GM23248 (cell line): ENCODE measurements at places on chromosomes 6 and 20. TPM values are rescaled to one million over a fixed set of nuclear protein-coding genes. Genes with fewer than 3 reads are reported as not detected.

DNA sequence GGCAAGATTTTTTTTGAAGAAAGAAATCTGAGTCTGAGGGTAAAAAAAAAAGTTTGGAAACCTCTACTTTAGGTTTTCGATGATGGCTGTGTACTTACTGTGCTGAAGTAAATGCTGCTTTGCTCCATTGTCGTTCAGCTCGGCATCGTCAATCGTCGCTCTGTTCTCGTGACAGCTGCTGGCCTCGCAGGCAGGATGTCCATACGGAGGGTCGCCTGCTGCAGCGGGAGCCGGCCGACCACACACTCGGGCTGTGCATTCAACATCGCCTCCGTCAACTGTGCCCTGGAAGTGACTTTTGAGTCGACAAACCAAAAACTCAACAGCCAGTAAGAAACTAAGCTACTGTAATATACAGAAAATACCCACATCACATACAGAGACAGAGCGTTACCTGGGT, 53.1 kb upstream of the SMOC2 start:
- no peak for DNase-seq
- H3K36me3 ChIP-seq: no peaks in the 10 kb centered on the region

DNA sequence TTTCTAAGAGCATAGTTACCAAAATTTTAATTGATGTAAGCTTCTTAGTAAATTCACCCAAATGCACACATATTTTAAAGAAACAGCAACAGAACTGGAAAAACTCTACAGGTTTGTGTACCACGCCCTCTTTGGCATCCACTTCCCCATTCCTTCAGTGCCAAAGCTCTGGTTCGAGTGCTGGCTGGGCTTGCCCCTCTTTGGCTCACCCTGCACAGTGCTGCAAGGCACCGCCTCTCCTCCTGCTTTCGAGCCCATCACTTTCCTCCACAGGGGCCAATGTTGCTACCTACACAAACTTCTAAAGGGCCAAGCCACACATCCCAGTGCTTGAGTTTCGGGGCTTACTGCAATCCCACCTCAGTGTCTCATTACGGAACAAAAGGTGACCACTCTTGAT, 9.6 kb downstream of the LRP11 start:
- H3K4me3 ChIP-seq: peak overlapping the region; percentile 64
- DNase-seq: peak; percentile 52
- H3K27me3 ChIP-seq: no peaks in the 10 kb centered on the region
- peaks cover 73% of the 10 kb centered on the region for H3K4me1 ChIP-seq

GRCh38 chr6:2213086-2213485, 32.3 kb downstream of the GMDS start:
- DNase-seq: no peak
- H3K4me3 ChIP-seq: no peak overlapping the region
- no peaks in the 10 kb centered on the region for H3K27me3 ChIP-seq
- no peaks in the 10 kb centered on the region for H3K4me1 ChIP-seq

DNA sequence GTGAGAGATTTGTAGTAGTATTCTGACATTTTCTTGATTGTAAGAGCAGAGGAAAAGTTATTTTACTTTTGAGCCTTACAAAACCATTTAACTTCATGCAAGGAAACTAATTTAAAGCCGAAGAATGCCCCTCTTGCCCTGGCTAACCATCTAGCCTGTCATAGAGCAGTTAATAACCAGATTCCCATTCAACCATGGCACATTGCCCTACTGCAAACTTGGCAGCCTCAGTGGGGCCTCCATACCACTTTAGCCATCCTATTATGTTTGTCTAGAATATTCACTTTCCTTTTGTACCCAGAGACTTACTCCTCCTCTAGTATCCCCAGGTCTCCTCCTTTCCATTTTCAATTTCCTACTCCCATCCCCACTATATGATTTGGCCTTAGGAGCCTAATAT, 230.9 kb downstream of the TBC1D7 start:
- no peaks in the 10 kb centered on the region for H3K36me3 ChIP-seq
- peaks cover 6% of the 10 kb centered on the region for H3K4me1 ChIP-seq
- H3K4me3 ChIP-seq: no peak overlapping the region
- DNase-seq: no peak

- H3K4me3 ChIP-seq: peak overlapping the region; percentile 77
- peak; percentile 51 for DNase-seq
- H3K27ac ChIP-seq: no peak overlapping the region
- H3K4me1 ChIP-seq: peaks cover 29% of the 10 kb centered on the region
Observed at GRCh38 chr6:150144294-150144868, 1.5 kb downstream of the PPP1R14C start.

DNA sequence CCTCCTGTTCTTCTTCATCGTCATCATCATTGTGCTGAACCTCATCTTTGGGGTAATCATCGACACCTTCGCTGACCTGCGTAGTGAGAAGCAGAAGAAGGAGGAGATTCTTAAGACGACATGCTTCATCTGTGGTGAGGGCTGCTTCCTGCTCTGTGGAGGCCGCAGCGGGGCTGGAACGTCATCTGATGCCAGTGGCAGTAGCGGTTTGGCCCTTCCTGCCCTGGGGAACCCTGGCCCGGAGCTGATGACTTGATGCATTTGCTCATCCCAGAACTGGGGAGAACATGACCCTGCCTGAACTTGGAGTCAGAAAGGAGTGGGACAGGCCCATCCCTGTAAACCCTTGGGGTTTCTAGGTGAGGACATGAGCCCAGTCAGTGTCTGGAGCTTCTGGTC, 18.7 kb downstream of the UQCC2 start:
- H3K27me3 ChIP-seq: no peaks in the 10 kb centered on the region
- DNase-seq: peak; percentile 79
- H3K27ac ChIP-seq: peak overlapping the region; percentile 83
- H3K4me3 ChIP-seq: no peak overlapping the region
- peaks cover 46% of the 10 kb centered on the region for H3K4me1 ChIP-seq
- peaks cover 7% of the 10 kb centered on the region; the same call in 1 of the 2 replicates for H3K36me3 ChIP-seq

HLA-DMA gene
- 1.1 and 6.3 TPM in 2 replicates for total RNA-seq

FAM209B gene
- not detected in 2 replicates for total RNA-seq

HLA-DQB2 gene
- total RNA-seq: not detected in 2 replicates
